Kasumi-1 (cell line): ENCODE measurements at places on chromosomes 3 and 15.
A peak's percentile ranks its signal among the peaks of the same experiment; 100 is the strongest.

DNA sequence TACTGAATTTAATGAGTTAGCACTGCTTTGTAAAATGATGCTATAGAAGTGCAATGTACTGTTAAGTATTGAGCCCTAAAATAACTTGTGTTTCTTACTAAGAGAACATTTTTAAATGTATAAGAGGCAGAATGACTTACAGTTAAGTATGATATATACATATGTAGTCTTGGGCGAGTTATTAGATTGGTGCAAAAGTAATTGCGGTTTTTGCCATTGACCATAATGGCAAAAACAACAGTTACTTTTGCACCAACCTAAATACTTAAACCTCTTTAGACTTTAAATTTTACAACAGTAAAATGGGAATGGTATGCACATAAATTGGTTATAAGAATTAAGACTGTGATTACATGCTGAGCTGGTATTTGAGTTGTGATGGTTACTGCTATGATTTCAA is 79.8 kb downstream of the CNTN3 start:
- no peak for DNase-seq

DNA sequence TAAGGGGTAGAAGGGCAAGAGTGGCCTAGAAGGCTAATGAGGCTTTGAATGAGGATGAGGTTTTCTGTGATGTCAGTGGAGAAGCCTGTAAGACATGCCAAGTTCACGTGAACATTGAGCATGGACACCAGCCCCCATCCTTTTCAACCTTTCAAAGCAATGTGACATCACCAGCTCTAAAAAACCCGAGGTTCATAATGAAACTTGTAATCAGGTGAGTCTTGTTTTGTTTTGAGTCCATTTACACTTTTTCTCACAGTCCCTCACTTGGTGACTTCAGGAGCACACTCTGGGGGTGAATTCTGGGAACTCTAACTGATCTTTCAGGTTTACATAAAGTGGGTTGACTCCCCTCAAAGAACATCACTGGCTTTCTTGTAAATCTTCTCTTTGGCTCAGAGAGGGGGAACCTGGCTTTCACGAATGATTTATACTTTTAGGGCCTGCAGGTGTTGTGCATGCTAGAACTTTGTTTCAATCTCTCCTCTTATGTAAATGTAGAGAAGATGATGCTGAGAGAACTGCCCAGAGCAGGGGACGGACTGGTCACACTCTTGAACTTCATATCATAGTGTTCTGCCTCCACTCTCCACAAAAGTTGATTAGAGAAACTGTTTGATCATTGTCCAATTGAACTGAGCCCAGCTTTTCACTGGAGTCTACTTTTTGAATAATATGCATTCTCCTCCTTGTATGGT is 224.7 kb upstream of the SATB1 start:
- DNase-seq = no peak

GRCh38 chr3:127765735-127766134 is 56.6 kb downstream of the MGLL start:
- DNase-seq = no peak

DNA sequence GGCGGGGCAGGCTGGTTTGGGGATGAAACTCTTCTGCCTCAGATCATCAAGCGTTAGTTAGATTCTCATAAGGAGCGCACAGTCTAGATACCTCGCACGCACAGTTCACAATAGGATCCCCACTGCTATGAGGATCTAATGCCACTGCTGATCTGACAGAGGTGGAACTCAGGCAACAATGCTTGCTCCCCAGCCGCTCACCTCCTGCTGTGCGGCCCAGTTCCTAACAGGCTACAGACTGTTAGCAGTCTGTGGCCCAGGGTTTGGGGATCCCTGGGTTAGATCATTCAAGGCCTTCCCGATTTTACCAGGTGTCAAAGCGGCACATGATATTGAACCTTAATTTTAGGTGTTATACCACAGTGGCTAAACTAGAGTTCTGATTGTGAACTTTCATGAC is 232.8 kb downstream of the UBE2E2 start:
- DNase-seq = no peak

DNA sequence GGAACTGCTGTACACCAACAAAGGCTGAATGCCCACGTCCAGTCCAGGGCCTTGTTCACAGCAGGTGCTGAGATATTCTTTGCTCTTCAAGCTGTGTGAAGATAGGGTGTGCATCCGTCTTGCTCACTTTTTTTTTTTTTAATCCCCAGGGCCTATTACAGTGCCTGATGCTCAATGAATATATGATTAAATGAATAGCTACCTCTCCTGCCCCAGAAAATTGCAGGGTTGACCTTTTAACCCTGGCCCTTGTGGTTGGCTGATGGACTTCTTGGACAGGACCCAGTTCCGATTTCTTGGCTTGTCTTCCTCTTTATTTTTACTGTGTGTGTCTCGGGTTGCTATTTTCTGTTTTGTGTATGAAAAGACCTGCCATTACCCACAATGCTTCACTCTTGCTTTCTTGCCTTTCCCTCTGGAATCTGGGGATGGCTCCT is 2.9 kb upstream of the FYTTD1 start:
- DNase-seq = no peak

- DNase-seq = no peak
Observed at GRCh38 chr3:140809316-140809715, 131.5 kb downstream of the TRIM42 start.

DNA sequence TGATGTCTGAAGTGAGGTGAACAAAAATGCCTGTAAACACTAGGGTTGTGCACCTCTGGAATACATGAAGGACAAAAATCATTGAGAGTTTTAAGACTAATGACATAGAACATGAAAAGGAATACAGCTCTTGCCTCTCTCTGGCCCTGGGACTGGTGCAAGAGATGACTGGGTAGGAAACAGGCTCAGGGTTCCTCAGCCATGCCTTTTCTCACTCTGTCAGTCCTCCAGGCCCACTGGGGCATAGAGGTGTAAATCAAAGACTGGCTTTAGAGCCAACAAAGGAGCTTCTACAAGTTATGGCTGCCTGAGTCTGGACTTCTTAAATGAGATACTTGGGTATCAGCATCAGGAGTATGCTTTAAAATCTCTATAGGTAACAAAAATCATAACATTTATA is 554.7 kb upstream of the KCNMB2 start:
- DNase-seq = no peak

- DNase-seq = peak; percentile 39
Observed at GRCh38 chr15:74817370-74817737, 4.7 kb downstream of the LMAN1L start.

- DNase-seq = no peak
Observed at GRCh38 chr3:48064292-48064829, 48.1 kb upstream of the MAP4 start.
